WTC11 (cell line): ENCODE measurements at places on chromosomes 1 and 21.
A peak's percentile ranks its signal among the peaks of the same experiment; 100 is the strongest.

GRCh38 chr1:30782361-30783255 is 25.0 kb upstream of the LAPTM5 start:
- no peak overlapping the region for H3K27ac ChIP-seq
- peaks cover 7% of the 10 kb centered on the region; the same call in 1 of the 2 replicates for H3K27me3 ChIP-seq
- peak; percentile 82 for DNase-seq
- H3K4me3 ChIP-seq = no peak overlapping the region
- peaks cover 14% of the 10 kb centered on the region for H3K4me1 ChIP-seq

GRCh38 chr1:184388319-184388889 is 1.6 kb downstream of the C1orf21 start:
- peaks cover 64% of the 10 kb centered on the region for H3K4me1 ChIP-seq
- H3K4me3 ChIP-seq = peak overlapping the region; percentile 95
- peaks cover 9% of the 10 kb centered on the region for H3K27me3 ChIP-seq
- no peaks in the 10 kb centered on the region for H3K36me3 ChIP-seq
- H3K27ac ChIP-seq = no peak overlapping the region
- DNase-seq = no peak

- no peak overlapping the region for H3K4me3 ChIP-seq
- H3K27me3 ChIP-seq = peaks cover 3% of the 10 kb centered on the region; the same call in 1 of the 2 replicates
- H3K27ac ChIP-seq = no peak overlapping the region
- H3K36me3 ChIP-seq = peaks cover 22% of the 10 kb centered on the region
Observed at GRCh38 chr1:236619398-236619797, 15.1 kb upstream of the HEATR1 start.

DNA sequence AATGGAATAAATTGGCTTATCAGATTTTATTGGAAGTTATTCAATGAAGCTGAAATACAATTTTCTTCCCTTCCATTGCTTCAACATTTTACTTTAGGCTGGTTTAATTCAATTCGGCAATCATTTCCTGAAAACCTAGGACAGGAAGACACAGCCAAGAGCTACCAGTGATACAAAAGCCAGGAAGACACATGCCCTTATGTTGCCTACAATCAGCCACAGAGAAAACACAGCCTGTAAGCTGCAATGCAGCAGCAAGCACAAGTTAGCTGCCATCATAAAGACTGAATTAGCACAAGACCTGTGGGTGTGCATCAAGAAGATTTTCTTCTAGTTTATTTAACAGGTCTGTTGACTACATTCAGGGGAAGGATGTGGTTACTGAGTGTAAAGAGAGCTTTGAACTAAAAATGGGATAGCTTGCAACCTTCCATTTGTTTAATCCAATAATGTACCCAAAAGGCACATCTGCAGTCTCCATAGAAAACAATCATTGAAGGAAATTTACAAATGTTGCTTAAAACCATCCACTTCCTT is 193.8 kb downstream of the KCNH1 start:
- no peaks in the 10 kb centered on the region for H3K36me3 ChIP-seq
- no peaks in the 10 kb centered on the region for H3K27me3 ChIP-seq
- no peak overlapping the region for H3K27ac ChIP-seq
- no peak for DNase-seq
- H3K4me3 ChIP-seq = no peak overlapping the region

- no peak overlapping the region for H3K27ac ChIP-seq
- no peak for DNase-seq
- H3K36me3 ChIP-seq = no peaks in the 10 kb centered on the region
Observed at GRCh38 chr1:182627622-182628021, 23.4 kb upstream of the RGS16 start.

GRCh38 chr1:25245809-25246599 is 1.2 kb downstream of the RSRP1 start:
- no peak for DNase-seq
- peaks cover 46% of the 10 kb centered on the region for H3K36me3 ChIP-seq

DNA sequence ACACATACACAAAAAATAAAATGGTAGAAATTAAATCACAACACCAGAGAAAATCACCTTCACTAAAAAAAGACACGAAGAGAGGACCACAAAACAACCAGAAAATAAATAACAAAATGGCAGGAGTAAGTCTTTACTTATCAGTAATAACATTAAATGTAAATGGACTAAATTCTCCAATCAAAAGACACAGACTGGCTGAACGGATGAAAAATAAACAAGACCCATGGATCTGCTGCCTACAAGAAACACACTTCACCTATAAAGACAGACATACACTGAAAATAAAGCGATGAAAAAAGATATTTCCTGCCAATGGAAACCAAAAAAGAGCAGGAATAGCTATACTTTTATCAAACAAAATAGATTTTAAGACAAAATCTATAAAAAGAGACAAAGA is 73.6 kb downstream of the ZZZ3 start:
- peaks cover 53% of the 10 kb centered on the region for H3K36me3 ChIP-seq
- H3K27me3 ChIP-seq = no peaks in the 10 kb centered on the region
- DNase-seq = no peak

GRCh38 chr1:183840140-183840539 is 35.2 kb downstream of the RGL1 start:
- H3K4me3 ChIP-seq = no peak overlapping the region
- H3K4me1 ChIP-seq = peaks cover 5% of the 10 kb centered on the region; the same call in 1 of the 2 replicates
- no peaks in the 10 kb centered on the region for H3K36me3 ChIP-seq
- DNase-seq = no peak

GRCh38 chr1:221841983-221842335 is 100.1 kb upstream of the DUSP10 start:
- H3K4me3 ChIP-seq = no peak overlapping the region
- H3K36me3 ChIP-seq = no peaks in the 10 kb centered on the region
- no peak for DNase-seq

DNA sequence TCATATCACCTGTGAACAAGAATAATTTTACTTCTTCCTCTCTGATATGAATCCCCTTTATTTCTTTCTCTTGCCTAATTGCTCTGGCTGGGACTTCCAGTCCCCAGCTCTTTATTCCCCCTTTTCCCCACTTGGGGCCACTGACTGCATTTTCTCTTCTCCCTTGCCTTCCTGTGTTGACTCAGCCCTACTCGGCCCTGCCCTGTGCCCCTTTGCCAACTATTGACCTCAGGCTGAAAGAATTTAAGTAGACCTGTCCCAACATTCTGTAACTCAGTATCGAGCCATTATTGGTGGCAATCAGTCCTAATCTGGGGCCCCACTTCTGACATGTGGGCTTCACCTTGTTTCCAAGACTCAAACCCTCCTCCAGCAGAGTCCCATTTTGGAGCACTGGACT is 60.6 kb upstream of the STUM start:
- H3K4me1 ChIP-seq = peaks cover 9% of the 10 kb centered on the region
- DNase-seq = no peak
- H3K4me3 ChIP-seq = no peak overlapping the region
- no peaks in the 10 kb centered on the region for H3K36me3 ChIP-seq
- no peak overlapping the region for H3K27ac ChIP-seq
- peaks cover 3% of the 10 kb centered on the region for H3K27me3 ChIP-seq

GRCh38 chr1:61618193-61618592 is 106.7 kb downstream of the TM2D1 start:
- no peak overlapping the region for H3K4me3 ChIP-seq
- no peaks in the 10 kb centered on the region for H3K36me3 ChIP-seq
- DNase-seq = no peak
- no peak overlapping the region for H3K27ac ChIP-seq
- no peaks in the 10 kb centered on the region; the same call in 1 of the 2 replicates for H3K27me3 ChIP-seq

- no peak for DNase-seq
- H3K27me3 ChIP-seq = no peaks in the 10 kb centered on the region
- H3K27ac ChIP-seq = no peak overlapping the region
- H3K4me1 ChIP-seq = peaks cover 3% of the 10 kb centered on the region
Observed at GRCh38 chr1:173581383-173582079, 21.3 kb downstream of the SLC9C2 start.

- H3K4me3 ChIP-seq = no peak overlapping the region
- no peak for DNase-seq
- no peaks in the 10 kb centered on the region for H3K36me3 ChIP-seq
- no peaks in the 10 kb centered on the region; the same call in 1 of the 2 replicates for H3K27me3 ChIP-seq
Observed at GRCh38 chr1:57500136-57500830, 76.4 kb upstream of the DAB1 start.

DNA sequence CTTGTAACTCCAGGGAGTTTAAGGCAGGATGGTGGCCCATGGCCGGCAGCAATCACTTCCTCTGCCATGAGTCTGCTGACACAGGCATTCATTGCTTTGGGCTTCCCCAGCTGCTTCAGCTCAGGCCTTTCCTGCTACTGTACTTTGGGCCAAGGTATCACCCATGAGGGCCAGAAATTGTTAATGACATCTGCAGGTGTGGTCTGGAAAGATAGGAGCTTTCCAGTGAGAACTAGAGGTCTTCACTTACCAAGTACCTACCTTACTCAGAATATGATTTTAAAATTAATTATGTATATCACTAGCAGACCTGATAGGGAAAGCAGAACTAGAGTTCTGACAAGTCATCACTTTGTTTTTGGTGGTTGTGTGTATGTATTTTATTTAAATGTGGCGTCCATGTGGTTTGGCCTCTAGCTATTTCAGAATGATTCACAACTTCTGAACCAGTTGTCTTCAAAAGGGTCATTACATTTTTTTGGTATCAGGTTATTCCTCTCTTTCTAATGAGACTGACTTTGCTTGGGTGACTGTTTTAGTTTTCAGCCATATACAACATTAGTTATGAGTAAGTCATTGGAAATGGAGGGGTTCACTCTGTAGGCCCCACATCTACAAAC is 2.7 kb downstream of the RGL1 start:
- no peak overlapping the region for H3K4me3 ChIP-seq
- no peaks in the 10 kb centered on the region for H3K36me3 ChIP-seq
- no peak overlapping the region for H3K27ac ChIP-seq
- no peak for DNase-seq
- peaks cover 20% of the 10 kb centered on the region for H3K27me3 ChIP-seq
- H3K4me1 ChIP-seq = peaks cover 34% of the 10 kb centered on the region

- DNase-seq = no peak
- peaks cover 4% of the 10 kb centered on the region; the same call in 1 of the 2 replicates for H3K4me1 ChIP-seq
- no peak overlapping the region for H3K27ac ChIP-seq
- peaks cover 15% of the 10 kb centered on the region for H3K36me3 ChIP-seq
Observed at GRCh38 chr21:26443867-26444266, 129.2 kb downstream of the CYYR1 start.

- H3K36me3 ChIP-seq = no peaks in the 10 kb centered on the region
- no peaks in the 10 kb centered on the region; the same call in 1 of the 2 replicates for H3K27me3 ChIP-seq
- no peak overlapping the region for H3K27ac ChIP-seq
- H3K4me1 ChIP-seq = peaks cover 25% of the 10 kb centered on the region
- no peak overlapping the region for H3K4me3 ChIP-seq
Observed at GRCh38 chr1:69321311-69321710, 246.4 kb upstream of the LRRC7 start.

- no peaks in the 10 kb centered on the region for H3K27me3 ChIP-seq
- H3K27ac ChIP-seq = no peak overlapping the region
- H3K36me3 ChIP-seq = no peaks in the 10 kb centered on the region
- DNase-seq = peak; percentile 20
Observed at GRCh38 chr1:234154320-234155251, 218.7 kb upstream of the COA6 start.

DNA sequence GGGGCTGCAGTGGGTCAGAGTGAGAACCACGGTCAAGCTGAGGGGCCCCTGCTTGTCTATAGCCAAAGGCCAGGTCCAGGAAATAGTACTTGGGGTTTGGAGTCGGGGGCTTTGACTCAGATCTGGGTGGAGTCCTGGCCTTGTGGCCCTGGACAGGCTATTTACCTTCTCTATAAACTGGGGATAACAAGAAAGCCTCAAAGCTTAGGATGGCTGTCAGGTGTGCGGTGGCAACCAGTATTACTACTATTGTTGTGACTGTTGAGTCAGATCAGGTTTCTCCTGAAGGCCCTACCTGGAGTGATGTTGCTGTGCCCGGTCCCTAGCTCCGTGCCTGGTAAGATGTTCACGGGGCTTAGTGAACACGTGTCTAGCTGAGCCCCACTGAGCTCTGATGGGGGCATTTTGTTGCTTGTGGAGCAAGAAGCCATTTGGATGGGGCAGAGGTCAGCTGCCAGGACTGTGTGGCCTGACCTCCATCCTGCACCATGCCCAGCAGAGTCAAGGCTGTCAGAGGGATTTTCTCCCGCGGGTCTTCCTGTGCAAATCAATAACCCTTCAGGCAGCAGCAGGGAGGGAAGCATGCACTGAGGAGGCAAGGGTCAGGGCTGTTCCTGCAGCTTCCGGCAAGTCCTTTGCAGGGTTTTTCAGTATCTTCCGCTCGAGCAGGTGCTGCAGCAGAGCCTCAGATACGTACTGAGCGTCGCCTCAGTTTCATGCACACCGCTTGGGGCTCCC is 170.3 kb downstream of the CAMTA1 start:
- H3K4me1 ChIP-seq = peaks cover 37% of the 10 kb centered on the region
- DNase-seq = no peak
- no peak overlapping the region for H3K27ac ChIP-seq
- no peak overlapping the region for H3K4me3 ChIP-seq
- H3K27me3 ChIP-seq = peaks cover 2% of the 10 kb centered on the region; the same call in 1 of the 2 replicates

- no peaks in the 10 kb centered on the region for H3K27me3 ChIP-seq
- peaks cover 17% of the 10 kb centered on the region for H3K36me3 ChIP-seq
- DNase-seq = peak; percentile 53
- H3K27ac ChIP-seq = 0 out of 2 replicates have a peak overlapping the region, but pooled peaks have one; percentile 82
- peaks cover 39% of the 10 kb centered on the region for H3K4me1 ChIP-seq
- no peak overlapping the region for H3K4me3 ChIP-seq
Observed at GRCh38 chr21:42666023-42666747, 12.8 kb downstream of the PDE9A start.

DNA sequence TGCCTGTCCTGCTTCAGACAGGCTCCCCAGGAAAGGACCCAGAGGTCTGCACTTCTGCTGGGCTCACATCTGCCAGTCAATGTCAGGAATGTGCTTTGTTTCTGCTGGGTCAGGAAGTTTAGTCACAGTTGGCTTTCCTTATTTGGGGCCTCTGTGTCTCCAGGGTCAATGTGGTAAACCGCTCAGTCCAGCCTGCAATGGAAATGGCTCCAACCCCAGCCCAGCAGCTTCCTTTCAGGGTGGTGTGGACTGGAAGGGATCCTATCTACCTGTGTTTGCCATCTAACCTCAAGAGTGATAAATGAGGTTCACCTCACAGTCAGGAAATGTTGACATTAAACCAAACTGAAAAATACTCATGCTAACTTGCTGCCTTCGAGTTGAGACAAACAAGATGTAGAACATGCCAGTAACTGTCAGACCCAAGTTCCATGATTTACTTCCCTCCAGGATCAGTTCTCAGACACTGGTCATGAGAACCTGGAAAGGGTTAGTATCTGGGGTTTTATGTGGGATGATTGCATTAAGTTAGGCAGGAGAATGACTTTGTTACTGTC is 20.3 kb downstream of the ENO1 start:
- peak overlapping the region; percentile 89 for H3K27ac ChIP-seq
- no peak for DNase-seq
- peaks cover 20% of the 10 kb centered on the region for H3K4me1 ChIP-seq
- peaks cover 61% of the 10 kb centered on the region for H3K36me3 ChIP-seq
- no peaks in the 10 kb centered on the region; the same call in 1 of the 2 replicates for H3K27me3 ChIP-seq
